ENCODE measurements at places on chromosomes 6 and 20. TPM values are rescaled to one million over a fixed set of nuclear protein-coding genes. Genes with fewer than 3 reads are reported as not detected.

- no peak for DNase-seq
Observed at GRCh38 chr6:35602133-35602946, 86.4 kb downstream of the FKBP5 start.

The SIRPG gene
- total RNA-seq = 0.99 TPM

DNA sequence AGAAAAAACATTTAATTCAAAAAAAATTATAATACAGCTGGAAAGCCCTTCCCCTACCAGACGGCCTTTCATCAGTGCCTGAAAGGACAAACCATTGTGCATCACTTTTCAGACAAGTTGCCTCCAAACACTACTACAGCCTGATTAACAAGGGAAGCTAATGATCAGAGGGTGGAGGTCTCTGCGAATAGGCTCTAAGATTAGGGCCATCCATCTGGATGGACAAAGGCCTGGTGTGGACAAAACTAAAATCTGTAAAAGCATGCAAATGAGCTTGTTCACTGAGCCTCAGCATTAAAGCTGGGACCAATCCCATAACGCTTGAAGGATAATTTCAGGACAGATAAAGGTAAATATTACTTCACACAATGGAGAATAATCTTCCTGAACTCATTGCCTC is 228.7 kb upstream of the PLN start:
- no peak for DNase-seq

The CALHM6 gene
- 2.2 TPM for total RNA-seq

The SLC16A10 gene
- 1.8 TPM for total RNA-seq

DNA sequence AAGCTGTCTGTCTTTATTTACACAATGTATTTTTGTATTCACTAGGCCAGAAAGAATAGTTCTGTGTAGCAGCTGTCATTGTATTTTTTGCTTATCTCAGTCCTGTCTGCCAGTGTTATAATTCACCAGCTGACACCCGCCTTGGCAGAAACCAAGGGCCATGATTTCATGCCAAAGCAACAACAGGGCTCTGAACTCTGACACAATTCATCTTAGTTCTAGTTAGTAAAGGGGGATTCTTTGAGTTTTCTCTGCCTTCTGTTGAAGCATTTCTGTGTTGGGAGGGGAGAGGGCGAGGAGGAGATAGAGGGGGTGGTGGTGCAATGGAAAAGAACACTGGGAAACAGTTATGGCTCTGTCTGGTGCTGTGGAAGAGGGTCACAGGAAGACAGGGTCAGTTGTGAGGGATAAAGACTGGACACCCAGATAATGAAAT is 684.6 kb upstream of the MARCKS start:
- no peak for DNase-seq

GRCh38 chr20:32434434-32434833 is 76.3 kb downstream of the ASXL1 start:
- DNase-seq = no peak

DNA sequence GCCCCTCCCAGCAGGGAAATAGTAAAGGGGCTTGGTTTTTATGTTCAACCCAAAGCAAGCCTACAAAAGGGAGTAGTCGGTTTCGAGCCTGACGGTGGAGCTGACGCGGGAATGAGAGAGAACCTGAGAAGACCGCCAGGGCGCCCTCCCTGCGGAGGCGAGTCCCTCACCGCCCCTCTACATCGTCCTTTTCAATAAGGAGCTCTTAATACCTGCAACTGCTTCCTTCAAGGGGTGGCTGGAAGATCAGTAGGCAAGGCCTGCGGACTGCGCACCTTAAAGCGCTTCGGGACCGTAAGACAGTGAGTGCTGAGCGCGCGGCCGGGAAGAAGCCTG is 709 bp upstream of the ZNF76 start:
- no peak for DNase-seq

DNA sequence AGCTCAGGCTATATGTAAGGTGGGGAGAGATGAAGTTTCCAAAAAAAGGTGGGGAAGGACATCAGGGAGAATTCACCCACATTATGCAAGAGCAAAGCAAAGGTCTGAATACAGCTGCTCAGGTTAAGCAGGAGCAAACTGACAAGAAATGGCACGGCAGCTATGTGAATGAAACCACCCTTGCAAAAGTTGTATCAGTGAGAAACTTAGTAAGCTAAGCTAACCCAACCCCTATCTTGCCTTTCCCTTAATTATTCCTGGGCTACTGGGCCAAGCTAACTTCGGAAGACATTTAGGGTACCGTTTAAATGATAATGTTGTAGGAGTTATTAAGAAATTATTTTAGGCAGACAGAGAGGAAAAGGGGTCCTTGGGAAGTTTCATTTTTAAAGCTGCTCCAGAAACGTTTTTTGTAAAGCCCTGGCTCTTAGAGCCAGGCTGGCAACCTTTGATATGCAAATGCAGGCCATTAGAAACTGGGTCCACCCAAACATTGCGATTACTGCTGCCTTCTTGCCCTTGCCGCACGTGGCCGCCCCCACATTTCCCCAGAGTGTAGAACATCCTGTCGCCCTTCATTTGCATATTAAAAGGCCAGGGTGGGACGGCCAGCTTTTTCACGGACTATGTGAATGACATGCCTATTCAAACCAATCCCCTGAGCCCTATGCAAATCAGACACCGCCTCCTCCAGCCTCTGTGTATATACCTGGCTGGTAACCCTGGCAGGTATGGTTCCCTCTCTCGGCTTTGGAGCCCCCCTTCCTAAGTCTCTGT is 60.5 kb upstream of the SAMD5 start:
- DNase-seq = no peak

The PCK1 gene
- 0.57 TPM for total RNA-seq

GRCh38 chr6:15946701-15947385 is 182.0 kb upstream of the MYLIP start:
- no peak for DNase-seq

- no peak for DNase-seq
Observed at GRCh38 chr6:167150941-167151549, 6.7 kb downstream of the GPR31 start.

The GABBR1 gene
- total RNA-seq = 64.3 TPM

The MYLK2 gene
- total RNA-seq = not detected

The HTR1B gene
- total RNA-seq = 1.9 TPM

DNA sequence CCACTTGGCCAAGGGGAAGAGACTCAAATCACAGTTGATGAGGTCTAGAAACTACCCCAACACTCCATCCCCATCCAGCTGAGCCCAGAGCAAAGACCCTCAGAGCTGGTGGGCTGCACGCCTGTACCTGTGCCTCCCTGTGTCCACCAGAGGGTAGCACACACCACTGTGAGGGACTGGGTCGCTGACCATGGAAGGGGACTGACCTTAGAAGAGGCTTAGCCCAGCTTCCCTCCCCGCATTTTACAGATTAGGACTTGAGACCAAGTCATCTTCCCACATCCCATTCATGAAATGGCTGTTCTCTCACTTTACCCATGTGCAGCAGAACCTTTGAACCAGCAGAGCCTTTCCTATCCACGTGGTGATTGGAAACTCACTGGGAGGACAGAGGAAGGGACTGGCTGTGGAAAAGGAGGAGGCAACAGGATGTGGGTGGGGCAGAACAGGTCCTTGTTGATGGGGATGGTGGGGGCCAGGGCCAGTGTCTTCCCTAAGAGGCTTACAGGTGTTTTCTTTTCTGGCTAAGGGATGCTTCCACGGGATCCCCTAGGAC is 44.3 kb downstream of the CPXM1 start:
- DNase-seq = no peak

DNA sequence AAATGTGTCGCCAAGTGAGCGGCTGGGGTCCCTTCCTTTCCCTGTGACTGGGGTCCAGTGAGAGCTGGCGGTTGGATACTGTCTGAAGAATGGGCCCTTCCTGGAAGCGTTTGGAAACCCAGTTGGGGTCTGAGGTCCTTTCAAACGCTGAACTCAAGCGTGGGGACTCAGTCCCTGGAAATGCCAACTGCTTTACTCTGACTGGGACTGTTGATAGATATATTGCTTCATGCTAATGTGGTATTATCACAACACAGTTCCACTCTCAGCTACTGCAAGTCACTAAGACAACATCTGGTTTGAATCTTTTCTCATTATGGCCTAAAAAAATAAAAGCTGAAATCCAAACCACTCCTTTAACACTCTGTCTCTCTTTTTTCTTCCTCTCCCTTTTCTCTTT is 23.7 kb upstream of the PSMF1 start:
- DNase-seq = no peak

- no peak for DNase-seq
Observed at GRCh38 chr6:16228709-16229665, 9.4 kb upstream of the GMPR start.
